A549 treated with DMSO at 1 μM for 4 hours (cell line): ENCODE measurements at places on chromosomes 6 and 20. TPM values are rescaled to one million over a fixed set of nuclear protein-coding genes. Genes with fewer than 3 reads are reported as not detected.

The PRRT1 gene
- total RNA-seq = 0.58 to 0.95 TPM (median 0.74 TPM) in 5 replicates

The EMILIN3 gene
- total RNA-seq = 0.25 to 0.54 TPM (median 0.43 TPM) in 5 replicates

The RHAG gene
- total RNA-seq = 0.05 to 0.07 TPM in 2 of 5 replicates, not detected in the others

The MED23 gene
- 6.5 to 8.9 TPM (median 7.8 TPM) in 5 replicates for total RNA-seq

The LY6G6F gene
- not detected in 5 replicates for total RNA-seq

The TMEM14C gene
- total RNA-seq = 140 to 171 TPM (median 160 TPM) in 5 replicates

The WFDC10B gene
- total RNA-seq = not detected in 5 replicates
